Iris pigment epithelial cell (primary cell): ENCODE measurements at places on chromosomes 2 and 18.

DNA sequence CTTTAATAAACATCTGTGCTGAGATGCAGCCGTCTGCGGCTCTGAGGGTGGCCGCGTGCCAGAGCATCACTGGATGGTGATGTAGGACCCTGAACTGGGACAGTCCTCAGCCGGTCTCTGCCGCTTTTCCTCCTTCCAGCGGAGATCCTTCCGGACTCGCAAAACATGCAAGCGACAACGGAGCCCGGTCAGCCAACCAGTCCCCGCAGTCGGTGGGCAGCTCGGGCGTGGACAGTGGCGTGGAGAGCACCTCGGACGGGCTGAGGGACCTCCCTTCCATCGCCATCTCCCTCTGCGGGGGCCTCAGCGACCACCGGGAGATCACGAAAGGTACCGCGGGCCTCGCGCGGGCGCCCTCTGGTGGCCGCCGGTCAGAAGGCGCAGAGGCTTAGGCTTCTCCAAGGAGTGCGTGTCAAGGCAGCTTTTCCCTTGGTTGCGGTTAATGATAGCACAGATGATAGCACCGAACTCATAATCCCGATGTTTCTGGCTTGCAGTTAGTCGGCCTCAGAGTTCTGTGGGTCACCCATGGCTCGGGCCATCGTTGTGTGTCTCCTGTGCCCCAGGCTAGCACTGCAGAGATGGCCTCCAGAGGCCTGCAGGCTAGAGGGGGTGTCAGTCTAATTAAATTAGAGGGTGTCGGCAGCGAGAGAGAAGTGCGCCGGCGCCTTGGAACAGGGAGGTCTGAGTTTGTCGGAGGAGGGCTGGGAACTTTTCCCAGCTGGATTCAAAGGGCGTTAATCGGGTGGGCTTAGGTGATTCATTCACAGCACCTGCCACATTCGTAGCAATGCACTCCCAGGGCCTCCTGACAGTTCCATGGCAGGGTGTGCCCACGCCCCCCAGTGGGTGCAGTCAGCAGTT is 38.5 kb downstream of the LPIN1 start:
- peak; percentile 36 for DNase-seq

GRCh38 chr2:95289253-95289652 is 7.9 kb upstream of the KCNIP3 start:
- no peak for DNase-seq

DNA sequence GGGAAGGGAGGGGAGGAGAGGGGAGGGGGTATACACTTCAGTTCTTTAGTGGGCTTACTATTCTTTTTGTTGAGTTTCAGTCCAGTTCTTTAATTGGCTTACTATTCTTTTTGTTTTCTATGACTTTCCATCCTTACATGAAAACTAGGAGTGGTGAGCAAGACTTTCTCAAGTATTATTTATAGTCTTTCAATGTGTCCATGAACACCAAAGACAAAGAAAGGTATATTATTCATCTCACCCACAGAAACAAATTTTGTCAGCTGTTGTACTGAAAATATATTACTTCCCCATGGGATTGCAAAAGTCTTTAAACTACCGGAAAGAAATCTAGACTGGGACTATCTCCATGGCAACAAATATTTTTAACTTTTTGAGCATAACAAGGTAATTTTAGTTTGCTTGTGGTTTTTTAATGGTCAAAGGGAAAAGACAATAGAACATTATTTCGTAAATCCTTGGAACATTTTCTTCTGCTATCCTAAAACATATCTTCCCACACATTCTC is 17.6 kb downstream of the ADAM17 start:
- DNase-seq = peak; percentile 87

GRCh38 chr2:117958186-117958585 is 55.7 kb downstream of the CCDC93 start:
- peak; percentile 85 for DNase-seq

- DNase-seq = no peak
These were observed 93.2 kb upstream of the DLX2 start for GRCh38 chr2:172195836-172196376.

GRCh38 chr2:120018549-120018948 is 5.7 kb downstream of the EPB41L5 start:
- DNase-seq = no peak

GRCh38 chr2:12288048-12288447 is 428.7 kb upstream of the TRIB2 start:
- DNase-seq = no peak

- no peak for DNase-seq
These were observed 37.1 kb downstream of the DCC start for GRCh38 chr18:52377094-52377493.

- DNase-seq = no peak
These were observed 451.8 kb upstream of the NRXN1 start for GRCh38 chr2:51483720-51484119.

GRCh38 chr2:198874472-198874858 is 583.3 kb downstream of the SATB2 start:
- no peak for DNase-seq
